ENCODE measurements at places on chromosomes 3 and 15.

GRCh38 chr15:93417631-93418030 lies 328.6 kb upstream of the RGMA start:
- no peak for DNase-seq

DNA sequence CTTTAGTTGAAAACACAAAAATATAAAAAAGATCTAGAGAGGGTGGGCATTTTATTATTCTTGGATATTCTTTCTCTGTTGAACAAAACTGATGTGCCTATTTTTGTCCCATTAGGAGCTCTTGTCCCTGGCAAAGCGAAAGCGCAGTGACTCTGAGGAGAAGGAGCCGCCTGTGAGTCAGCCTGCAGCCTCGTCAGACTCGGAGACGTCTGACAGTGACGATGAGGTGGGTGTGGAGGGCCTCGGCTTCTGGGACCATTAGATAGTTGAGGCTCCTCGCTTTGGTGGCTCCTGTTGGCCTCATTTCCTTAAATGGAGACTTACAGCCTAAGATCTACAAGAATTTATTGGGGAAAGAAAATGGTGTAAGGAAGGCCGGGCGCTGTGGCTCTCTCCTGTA lies 21.3 kb downstream of the RTF1 start:
- no peak for DNase-seq

GRCh38 chr3:128490915-128491690 lies 1.9 kb downstream of the GATA2 start:
- DNase-seq: no peak

DNA sequence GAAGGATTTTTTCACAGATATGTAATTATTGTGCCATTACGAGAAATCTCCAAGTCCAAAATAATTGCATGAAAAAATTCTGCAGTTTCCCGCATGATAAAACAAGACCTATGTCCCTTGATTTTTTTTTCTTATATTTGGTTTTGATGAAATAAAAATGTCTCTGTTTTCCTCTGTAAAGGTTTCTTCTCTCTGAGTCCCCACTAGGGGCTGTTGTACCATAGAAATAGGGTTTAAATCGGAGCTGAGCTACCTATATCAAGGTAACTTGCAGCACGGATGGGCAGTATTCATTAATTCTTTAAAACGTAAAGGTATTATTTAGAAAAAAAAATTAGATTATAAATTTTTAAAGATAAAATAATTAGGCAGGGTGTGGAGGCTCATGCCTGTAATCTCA lies 66.6 kb upstream of the IGF1R start:
- DNase-seq: no peak

GRCh38 chr15:99928429-99928981 lies 195.3 kb upstream of the LYSMD4 start:
- peak; percentile 68 for DNase-seq

DNA sequence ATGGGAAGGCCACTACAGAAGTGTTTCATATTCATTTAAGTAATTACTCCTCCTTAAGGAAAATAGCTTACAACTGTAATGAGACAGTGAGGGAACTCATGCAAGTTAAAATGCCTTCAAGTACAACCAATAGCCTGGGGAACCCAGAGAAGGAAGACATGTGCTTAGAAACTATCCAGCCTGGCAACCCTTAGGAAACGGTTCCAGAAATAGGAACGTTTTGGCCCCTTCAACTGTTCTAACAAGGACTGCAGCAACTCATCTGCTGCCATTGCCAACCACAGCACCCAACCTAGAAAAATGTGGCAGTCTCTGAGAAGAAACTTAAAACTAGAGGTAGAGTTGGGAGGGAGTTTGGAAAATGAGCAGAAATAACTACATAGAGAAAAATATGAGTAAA lies 147.5 kb upstream of the STRIT1 start:
- no peak for DNase-seq

DNA sequence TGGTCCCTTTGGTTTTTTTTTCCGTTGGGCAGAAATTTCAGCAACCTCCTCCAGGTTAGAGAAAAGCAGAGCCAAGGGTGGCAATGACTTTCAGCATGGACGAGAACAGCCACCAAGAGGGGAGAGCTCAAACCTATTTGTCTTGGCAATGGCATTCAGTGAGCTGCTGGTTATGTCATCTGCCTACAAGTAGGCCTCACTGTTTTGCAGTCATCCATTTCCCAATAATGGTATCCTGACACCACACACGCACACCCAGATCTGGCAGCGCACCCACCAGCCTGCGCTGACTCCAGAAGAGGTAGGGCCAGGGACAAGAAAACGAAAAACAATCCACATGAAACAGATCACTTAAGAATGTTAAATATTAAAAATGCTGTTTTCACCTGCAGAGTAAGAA lies 92.3 kb downstream of the MAGI1 start:
- peak; percentile 63 for DNase-seq

DNA sequence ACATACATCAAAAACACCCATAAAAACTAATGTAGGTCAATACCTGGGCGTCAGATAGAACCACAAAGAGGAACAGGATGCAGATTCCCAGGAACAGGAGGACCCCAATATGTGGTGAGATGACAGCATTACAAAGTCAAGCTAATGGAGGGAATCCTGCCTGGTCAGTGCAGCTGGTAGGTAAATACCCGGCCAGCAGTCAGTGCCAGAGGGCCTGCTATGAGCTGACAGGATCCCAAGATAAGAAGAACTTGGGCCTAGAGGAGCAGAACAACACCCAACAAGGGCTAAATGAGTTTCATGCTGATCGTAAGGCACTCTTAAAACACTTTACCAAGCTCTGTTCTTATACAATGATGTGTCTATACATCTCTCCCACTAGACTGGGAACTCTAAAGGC lies 61.2 kb upstream of the KCNMB2 start:
- no peak for DNase-seq

DNA sequence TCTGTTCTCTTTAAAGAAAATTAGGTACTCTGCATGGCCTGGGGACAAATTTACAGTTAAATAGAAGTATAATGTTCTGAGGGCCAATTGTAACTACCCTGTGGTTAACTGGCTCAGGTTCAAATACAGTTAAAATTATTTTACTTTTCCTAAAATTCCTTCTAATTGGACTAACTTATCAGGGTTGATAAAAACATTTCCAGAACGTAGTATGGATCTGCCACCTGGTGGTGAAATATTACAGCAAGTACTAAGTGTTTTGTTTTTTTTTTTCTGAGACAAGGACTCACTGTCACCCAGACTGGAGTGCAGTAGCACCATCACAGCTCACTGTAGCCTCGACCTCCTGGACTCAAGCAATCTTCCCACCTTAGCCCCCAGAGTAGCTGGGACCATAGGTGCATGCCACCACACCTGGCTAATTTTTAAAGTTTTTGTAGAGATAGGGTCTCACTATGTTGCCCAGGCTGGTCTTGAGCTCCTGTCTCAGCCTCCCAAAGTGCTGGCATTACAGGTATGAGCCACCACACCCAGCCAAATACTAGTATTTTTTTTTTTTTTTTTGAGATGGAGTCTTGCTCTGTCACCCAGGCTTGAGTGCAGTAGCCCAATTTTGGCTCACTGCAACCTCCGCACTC lies 29.2 kb downstream of the NEO1 start:
- peak; percentile 67 for DNase-seq

DNA sequence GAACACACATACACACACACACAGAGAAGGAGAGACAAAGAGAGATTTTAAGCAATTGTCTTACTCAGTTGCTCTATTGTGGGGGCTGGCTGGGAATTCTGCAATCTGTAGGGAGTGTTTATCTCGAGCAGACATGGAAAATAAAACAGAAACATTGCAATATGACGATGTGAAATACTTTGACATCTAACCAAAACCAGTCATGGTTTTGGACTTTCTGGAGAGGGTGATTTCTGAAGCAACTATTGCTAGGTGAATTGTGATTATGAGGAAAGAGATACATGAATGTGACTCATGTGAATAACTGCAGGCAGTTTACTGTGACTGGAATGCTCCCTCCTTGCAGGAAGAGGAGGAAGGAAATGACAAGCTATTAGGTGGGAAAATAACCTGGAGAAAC lies 12.3 kb upstream of the PHLDB2 start:
- peak; percentile 93 for DNase-seq

- DNase-seq: peak; percentile 58
These were observed 275.1 kb upstream of the LRTM1 start for GRCh38 chr3:55203006-55203405.

GRCh38 chr3:100992231-100993012 lies 799 bp downstream of the ABI3BP start:
- DNase-seq: peak; percentile 62

Data from AG10803 (cell line).